Skin of body (tissue), 3 donors: ENCODE measurements at places on chromosomes 4 and X. TPM values are rescaled to one million over a fixed set of nuclear protein-coding genes. Genes with fewer than 3 reads are reported as not detected.

STARD8 gene
- 4.5 TPM for total RNA-seq

FANCB gene
- total RNA-seq = 6.5 TPM

HOPX gene
- total RNA-seq = 195 TPM

GPR82 gene
- total RNA-seq = 0.20 TPM

TMEM154 gene
- 15.0 TPM for total RNA-seq

HAUS7 gene
- 12.9 TPM for total RNA-seq

CXorf58 gene
- total RNA-seq = not detected

NIPAL1 gene
- total RNA-seq = 9.5 TPM

SLC26A1 gene
- total RNA-seq = 0.30 TPM

RAI2 gene
- 1.4 TPM for total RNA-seq

DUX4 gene
- total RNA-seq = not detected

GAB3 gene
- total RNA-seq = 4.5 TPM

ELK1 gene
- 8.2 TPM for total RNA-seq

NUDT11 gene
- 7.3 TPM for total RNA-seq

FAM9B gene
- not detected for total RNA-seq

HMX1 gene
- 0.20 TPM for total RNA-seq

ATOH1 gene
- 0.30 TPM for total RNA-seq

OTUD6A gene
- not detected for total RNA-seq

PHOX2B gene
- not detected for total RNA-seq

CSAG3 gene
- total RNA-seq = not detected

P2RY8 gene
- 0.99 TPM for total RNA-seq

CD38 gene
- total RNA-seq = 0.39 TPM

ADRA2C gene
- 0.79 TPM for total RNA-seq
